ENCODE measurements at places on chromosomes 6 and 20.

DNA sequence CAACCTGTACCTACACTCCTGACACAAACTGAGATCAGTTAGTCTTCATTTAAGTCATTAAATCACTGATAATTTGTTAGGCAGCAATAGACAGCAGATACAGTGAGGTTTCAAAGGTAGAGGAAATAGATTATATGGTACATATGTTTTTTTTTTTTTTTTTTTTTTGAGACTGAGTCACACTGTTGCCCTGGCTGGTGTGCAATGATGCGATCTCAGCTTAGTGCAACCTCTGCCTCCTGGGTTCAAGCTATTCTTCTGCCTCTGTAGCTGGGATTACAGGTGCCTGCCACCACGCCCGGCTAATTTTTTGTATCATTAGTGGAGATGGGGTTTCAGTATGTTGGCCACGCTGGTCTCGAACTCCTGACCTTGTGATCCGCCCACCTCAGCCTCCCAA is 38.2 kb upstream of the KIF13A start:
- no peak for DNase-seq

DNA sequence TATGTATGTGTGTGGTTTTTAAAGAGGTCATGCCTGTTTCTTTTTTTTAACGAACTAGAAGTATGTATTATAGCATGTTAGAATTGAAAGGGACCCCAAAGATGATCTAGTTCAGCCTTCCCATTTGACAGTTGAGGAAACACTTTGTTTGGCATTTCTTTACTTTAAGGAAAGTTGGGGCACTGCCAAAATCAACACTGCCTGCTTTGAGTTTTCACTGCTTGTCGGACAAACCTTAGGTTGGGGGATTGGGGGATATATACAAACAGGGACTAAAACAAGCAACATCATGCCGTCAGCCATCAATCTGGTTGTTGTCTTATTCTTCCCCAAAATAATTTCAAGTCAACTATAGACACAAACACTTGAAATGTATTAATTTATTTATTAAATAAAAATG is 14.1 kb upstream of the CALHM6 start:
- no peak for DNase-seq

- peak; percentile 13 for DNase-seq
Measured at GRCh38 chr20:59751075-59751711, 146.9 kb downstream of the PHACTR3 start.

DNA sequence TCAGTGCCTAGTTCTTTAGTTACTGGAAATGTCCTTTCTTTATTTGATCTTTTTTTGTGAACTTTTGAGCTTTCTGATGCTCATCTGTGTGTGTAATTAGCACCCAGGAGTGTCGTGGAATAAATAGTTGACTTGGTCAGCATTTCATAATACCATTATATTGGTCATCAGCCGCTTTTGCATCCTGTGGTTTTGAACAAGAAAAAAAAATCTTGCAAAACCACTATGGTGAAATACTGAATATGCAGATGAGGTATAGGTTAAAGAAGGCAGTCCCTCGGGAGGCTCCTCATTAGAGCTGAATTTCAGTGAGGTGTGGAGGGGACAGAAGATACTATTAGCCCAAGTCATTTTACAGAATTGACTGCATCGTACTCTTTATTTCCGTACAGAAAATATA is 90.1 kb downstream of the FOXO3 start:
- DNase-seq: peak; percentile 46

- no peak for DNase-seq
Measured at GRCh38 chr6:109718991-109719390, 27.9 kb downstream of the FIG4 start.

DNA sequence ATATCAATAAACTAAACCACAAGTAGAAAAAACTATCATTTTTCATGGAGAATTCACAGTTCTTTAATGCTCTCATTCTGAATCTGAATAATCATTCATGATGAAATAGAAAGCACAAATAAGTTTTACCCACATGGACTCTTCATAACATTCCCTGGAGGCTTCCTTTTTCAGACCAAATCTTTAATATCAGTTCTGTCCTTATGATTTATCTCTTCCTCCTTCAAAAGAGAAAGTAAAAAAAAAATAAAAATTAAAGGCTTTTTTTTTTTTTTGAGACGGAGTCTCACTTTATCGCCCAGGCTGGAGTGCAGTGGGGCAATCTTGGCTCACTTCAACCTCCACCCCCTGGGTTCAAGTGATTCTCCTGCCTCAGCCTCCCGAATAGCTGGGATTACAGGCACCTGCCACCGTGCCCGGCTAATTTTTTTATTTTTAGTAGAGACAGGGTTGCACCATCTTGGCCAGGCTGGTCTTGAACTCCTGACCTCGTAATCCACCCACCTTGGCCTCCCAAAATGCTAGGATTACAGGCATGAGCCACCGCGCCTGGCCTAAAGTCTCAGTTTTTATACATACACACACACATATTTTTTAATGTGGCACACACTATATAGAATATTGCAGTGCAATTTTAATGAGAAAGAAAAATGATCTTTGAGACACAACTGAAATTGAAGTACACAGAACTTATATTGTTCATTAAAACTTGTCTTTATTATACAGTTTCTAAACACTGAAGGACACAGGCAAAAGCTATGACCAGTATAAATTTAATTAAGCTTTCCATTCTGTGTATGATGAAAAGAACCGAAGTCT is 31.9 kb upstream of the ZNF217 start:
- DNase-seq: no peak

- no peak for DNase-seq
Measured at GRCh38 chr20:38844963-38845362, 39.5 kb downstream of the PPP1R16B start.

GRCh38 chr6:68958327-68958726 is 323.2 kb downstream of the ADGRB3 start:
- DNase-seq: no peak

DNA sequence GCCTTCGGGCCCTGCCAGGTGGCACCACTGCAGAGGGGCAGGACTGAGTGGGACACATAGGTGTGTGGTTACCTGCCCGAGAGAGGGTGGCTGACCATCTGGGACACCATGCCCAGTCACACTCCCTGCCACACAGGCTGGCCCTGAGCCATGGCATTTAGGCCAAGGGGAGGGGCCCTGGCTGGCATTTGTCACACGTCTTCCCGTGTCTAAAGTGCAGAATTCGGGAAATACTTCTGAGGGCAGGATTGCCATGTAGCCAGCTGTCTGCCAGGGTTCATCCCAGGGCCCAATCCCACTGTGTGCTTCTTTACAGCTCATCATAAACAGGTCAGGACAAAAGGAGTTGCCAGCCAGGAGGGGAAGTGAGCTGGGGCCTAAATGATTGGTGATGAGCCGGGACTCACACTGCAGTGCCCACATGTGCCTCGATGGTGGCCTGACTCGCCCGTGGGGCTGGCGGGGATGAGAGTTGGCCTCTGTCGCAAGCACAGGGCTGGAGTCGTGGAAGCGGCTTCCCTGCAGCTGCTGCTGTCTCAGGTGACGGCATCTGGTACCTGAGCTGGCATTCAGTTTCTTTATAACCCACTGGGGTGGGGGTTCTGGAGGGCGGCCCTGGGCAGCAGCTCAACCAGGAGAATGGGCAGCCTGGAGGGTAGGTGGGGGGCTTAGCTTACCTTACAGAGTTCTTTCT is 5.9 kb upstream of the UNC93A start:
- DNase-seq: no peak

GRCh38 chr6:89145091-89145955 is 532 bp upstream of the PM20D2 start:
- DNase-seq: no peak

GRCh38 chr6:45678285-45678607 is 300.5 kb upstream of the SUPT3H start:
- no peak for DNase-seq

DNA sequence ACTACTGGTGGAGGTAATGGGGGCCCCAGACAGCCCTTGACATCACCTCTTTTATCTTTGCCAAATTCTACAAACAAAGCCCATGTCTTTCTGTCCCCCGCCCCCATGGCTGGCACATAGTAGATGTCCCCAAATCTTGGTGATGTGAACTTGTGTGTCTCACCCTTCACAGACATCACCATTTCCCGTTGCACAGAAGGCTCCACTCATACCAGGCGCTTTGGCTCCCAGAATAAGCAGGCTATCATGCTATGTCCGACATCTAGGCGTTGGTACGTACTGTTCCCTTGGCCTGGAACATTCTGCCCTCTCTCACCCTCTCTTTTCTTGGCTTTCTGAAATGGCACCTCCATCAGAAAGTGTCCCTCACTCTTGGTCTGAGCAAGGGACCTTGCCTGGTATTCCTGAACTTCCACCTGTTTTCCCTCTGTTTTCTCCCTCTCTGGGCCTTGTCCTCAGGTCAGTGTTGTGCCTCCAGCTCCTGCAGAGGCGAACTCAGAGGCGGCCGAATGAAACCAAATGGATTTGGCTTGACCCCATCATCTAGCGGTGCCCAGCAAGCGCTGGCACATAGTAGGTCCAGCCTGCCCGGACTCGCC is 968 bp upstream of the CCN5 start:
- DNase-seq: no peak

DNA sequence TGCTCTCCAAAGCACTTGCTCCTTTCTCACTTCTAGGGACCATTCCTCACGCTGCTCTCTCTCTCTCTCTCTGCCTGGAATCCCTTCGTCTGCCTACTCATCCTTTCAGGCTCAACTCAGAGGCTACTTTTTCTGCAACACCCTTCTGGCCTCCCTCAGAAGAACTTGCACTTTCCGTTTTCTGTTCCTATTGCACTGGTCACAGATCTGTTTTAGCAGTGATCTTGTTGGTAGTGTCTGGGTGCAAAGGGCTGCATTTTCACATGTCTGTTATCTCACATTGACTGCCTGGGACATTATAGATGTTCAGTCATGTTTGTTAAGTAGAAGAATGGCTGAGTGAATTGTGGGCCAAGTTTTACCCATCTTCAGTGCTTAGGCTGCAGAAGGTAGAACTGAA is 63.5 kb downstream of the RIN2 start:
- no peak for DNase-seq

- no peak for DNase-seq
Measured at GRCh38 chr6:161242779-161243693, 30.8 kb downstream of the AGPAT4 start.

- peak; percentile 70 for DNase-seq
Measured at GRCh38 chr6:169503422-169504152, 198.2 kb downstream of the WDR27 start.

DNA sequence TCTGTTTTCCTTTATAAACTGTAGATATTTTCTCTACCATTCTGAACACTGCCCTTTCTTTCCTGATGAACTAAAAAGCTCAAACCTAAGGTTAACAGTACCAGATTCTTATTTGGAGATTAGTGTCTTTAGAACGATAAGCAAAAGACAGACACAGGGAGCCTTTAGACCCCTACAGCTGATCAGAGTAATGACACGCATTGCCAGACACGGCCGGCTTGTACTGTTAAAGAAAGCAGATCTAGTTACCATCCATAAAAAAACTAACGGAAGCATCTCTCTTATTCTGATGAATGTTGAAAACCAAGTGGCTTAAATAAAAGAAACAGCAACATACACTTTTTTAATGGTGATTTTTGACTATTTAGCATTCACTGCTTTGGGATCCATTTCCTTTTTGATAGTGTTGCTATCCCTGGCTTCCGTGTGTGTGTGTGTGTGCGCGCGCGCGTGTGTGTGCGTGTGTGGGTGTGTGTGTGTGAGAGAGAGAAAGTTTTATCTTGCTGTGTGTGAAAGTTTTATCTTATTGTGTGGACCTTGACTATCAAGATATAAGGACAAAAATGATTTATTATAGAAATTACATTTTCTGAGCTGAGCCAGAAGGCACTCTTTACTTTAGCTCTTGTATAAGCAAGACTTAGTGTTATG is 95.6 kb upstream of the SLC35B3 start:
- DNase-seq: no peak

DNA sequence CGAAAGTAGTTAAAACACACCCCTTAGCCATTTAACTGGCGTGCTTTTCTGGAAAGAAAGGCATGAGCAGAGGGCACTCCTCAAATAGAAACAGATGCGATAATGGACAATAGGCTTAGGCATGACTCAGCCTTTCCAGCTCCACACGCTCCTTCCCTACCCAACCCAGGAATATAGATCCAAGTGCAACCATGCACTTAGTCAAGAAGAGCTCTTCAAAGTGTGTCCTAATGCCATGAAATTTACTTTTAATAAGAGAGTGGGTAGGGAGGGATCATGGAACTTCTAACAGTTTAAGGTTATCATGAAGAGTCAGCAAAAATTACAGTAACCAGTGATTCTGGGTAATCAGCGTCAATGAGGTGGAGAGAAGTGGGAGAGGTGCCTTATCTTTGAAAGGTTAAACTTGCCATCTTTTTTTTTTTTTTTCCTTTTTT is 2.4 kb upstream of the EFHC1 start:
- DNase-seq: no peak

DNA sequence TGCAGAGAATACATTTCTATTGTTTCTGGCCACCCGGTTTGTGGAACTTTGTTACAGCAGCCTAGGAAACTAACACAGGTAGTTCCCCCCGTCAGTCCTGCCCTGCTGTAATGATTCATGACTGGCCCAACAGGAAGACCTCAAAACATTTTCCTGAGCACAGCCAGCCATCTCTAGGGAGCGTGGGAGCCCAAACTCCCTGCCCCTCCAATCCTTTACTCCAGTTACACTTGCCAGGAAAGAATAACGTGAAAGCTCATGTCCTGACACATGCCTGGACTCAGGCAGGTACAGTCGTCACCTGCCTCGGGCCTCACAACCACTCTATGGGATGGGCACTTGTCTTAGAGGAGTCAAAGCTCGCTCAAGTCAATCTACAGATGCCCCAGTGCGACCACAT is 8.4 kb downstream of the TXNDC5 start:
- DNase-seq: no peak

- DNase-seq: no peak
Measured at GRCh38 chr6:170257376-170257775, 33.5 kb downstream of the DLL1 start.

GRCh38 chr20:14821251-14821650 is 483.8 kb upstream of the FLRT3 start:
- DNase-seq: no peak

GRCh38 chr6:39419607-39420006 is 97.1 kb upstream of the KCNK16 start:
- DNase-seq: no peak

DNA sequence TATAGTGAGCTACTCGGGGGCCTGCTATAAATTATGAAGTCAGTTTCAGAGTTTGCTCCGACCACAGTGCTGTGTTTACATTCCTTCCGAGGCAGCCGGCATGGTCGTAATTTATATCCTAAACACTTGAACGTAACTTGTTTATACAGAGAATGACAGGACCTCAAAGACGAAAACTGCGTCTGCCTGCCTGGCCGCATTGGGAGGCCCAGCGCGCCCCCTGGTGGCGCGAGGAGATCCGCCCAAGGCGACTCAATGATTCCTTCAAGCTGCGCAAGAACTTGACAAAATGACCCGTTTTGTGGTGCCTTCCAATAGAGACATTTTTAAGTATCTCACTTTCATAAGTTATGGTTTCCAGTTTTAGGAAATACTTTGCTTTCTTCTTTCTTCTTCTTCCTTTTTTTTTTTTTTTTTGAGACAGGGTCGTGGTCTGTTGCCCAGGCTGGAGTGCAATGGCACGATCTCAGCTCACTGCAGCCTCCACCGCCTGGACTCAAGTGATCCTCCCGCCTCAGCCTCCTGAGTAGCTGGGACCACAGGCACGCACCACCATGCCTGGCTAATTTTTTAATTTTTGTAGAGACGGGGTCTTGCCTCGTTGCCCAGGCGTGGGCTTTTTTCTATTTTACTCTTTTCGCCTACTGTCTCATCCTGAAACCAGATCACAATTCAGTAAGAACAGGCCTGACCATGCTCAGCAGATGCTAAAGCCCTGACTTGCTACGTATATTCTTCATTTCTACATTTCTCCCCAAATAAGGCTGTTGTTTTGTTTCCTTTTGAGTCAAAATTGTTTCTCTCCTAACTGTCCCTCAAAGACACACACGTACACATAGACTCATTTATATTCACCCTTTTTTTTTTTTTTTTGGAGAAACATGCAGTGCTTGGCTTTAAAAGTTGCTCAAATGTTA is 7.8 kb downstream of the FOXF2 start:
- peak; percentile 32 for DNase-seq

Measured in fibroblast of skin of left biceps (primary cell).